Right lobe of liver (tissue), 6 donors: ENCODE measurements at places on chromosomes 7 and 10.

GRCh38 chr10:63819753-63820329, 298.6 kb downstream of the REEP3 start:
- peak; percentile 72 for DNase-seq
- no peak overlapping the region for H3K4me3 ChIP-seq
- H3K27me3 ChIP-seq: no peaks in the 10 kb centered on the region
- no peaks in the 10 kb centered on the region for H3K36me3 ChIP-seq
- no peak overlapping the region for H3K27ac ChIP-seq
- H3K4me1 ChIP-seq: no peaks in the 10 kb centered on the region

- no peaks in the 10 kb centered on the region for H3K4me1 ChIP-seq
- no peak overlapping the region for H3K27ac ChIP-seq
- no peaks in the 10 kb centered on the region for H3K27me3 ChIP-seq
Observed at GRCh38 chr10:109920016-109920415, 3.3 kb downstream of the XPNPEP1 start.

- DNase-seq: peak; percentile 79
- H3K27me3 ChIP-seq: no peaks in the 10 kb centered on the region
- no peaks in the 10 kb centered on the region for H3K36me3 ChIP-seq
- H3K4me1 ChIP-seq: no peaks in the 10 kb centered on the region
Observed at GRCh38 chr10:3197348-3198003, 24.9 kb upstream of the PITRM1 start.

DNA sequence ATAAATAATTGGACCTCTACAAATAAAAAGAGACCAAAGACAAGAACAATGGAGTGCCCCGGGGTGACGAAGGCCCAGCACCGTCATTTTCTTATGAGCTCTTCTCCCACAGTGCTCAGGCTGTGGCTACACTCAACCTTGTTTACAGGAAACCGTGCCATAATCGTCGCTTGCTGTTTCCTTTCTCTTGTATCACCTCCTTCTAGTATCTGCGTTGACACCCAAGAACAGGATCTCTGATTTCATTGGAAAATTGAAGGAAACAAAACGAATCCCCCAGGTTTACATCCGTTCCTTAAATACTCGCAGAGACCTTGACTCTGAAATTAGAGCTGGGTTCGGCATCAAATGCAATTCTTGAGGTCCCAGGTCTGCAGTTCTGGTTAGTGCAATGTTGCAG, 1.7 kb upstream of the IGFBP3 start:
- peak overlapping the region; percentile 46 for H3K27ac ChIP-seq
- DNase-seq: no peak
- peak overlapping the region; percentile 16 for H3K4me3 ChIP-seq
- no peaks in the 10 kb centered on the region for H3K27me3 ChIP-seq

GRCh38 chr7:147894271-147894670, 696.3 kb upstream of the C7orf33 start:
- no peaks in the 10 kb centered on the region for H3K4me1 ChIP-seq
- no peaks in the 10 kb centered on the region for H3K36me3 ChIP-seq
- DNase-seq: no peak
- no peak overlapping the region for H3K27ac ChIP-seq
- no peak overlapping the region for H3K4me3 ChIP-seq
- no peaks in the 10 kb centered on the region for H3K27me3 ChIP-seq

- H3K27ac ChIP-seq: no peak overlapping the region
- H3K27me3 ChIP-seq: no peaks in the 10 kb centered on the region
- H3K36me3 ChIP-seq: no peaks in the 10 kb centered on the region
- no peaks in the 10 kb centered on the region for H3K4me1 ChIP-seq
- DNase-seq: no peak
Observed at GRCh38 chr10:29140151-29140550, 148.7 kb upstream of the LYZL1 start.

GRCh38 chr7:154564676-154565075, 438.2 kb downstream of the PAXIP1 start:
- no peak overlapping the region for H3K4me3 ChIP-seq
- H3K27me3 ChIP-seq: no peaks in the 10 kb centered on the region
- no peak for DNase-seq
- H3K27ac ChIP-seq: no peak overlapping the region

- no peaks in the 10 kb centered on the region for H3K4me1 ChIP-seq
- no peaks in the 10 kb centered on the region for H3K36me3 ChIP-seq
- DNase-seq: no peak
- no peak overlapping the region for H3K27ac ChIP-seq
- H3K27me3 ChIP-seq: no peaks in the 10 kb centered on the region
Observed at GRCh38 chr7:114432061-114432460, 17.4 kb downstream of the FOXP2 start.

GRCh38 chr10:110003524-110003885, 4.3 kb upstream of the ADD3 start:
- no peaks in the 10 kb centered on the region for H3K27me3 ChIP-seq
- H3K4me1 ChIP-seq: no peaks in the 10 kb centered on the region
- H3K27ac ChIP-seq: no peak overlapping the region
- DNase-seq: no peak

DNA sequence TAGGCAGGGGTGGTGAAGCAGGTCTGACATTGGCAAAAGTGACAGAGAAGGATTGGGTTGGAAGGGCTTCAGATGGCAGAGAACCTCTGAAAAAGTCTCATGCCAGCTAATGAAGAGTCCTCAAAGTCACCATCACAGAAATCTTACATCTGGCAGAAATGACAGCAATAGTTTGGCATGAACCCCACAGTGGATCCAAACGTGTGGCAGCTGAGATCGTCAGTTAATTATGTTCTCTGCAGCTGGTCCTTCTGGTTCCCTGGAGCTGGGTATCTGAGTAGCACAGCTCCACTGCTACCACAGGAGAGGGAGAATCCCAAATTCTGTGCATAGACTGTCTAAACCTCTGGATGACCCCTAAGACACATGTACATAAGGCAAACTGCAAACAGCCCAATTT, 73.4 kb downstream of the ALOX5 start:
- no peak overlapping the region for H3K27ac ChIP-seq
- no peaks in the 10 kb centered on the region for H3K36me3 ChIP-seq
- no peaks in the 10 kb centered on the region for H3K27me3 ChIP-seq
